ENCODE measurements at places on chromosomes 2 and 18. TPM values are rescaled to one million over a fixed set of nuclear protein-coding genes. Genes with fewer than 3 reads are reported as not detected.

GRCh38 chr2:198880986-198881385, 576.8 kb downstream of the SATB2 start:
- DNase-seq, result no peak

DNA sequence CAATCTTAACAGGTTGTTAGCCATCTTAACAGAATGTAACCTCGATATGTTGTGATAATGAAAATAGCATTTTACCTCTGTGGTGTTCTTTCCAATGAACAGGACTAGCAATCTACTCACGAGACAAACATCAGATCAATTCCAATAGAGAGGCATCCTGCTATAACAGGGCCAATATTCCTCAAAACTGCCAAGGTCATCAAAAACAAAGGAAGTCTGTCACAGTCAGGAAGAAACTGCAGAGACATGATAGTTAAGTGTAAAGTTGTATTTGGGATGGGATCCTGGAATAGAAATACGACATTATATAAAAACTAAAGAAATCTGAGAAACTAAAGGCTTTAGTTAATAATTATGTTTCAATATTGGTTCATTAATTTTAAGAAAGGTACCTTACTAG, 588.9 kb upstream of the NETO1 start:
- DNase-seq, result no peak

GRCh38 chr18:70015127-70015526, 67.5 kb upstream of the CD226 start:
- no peak for DNase-seq

The PHOSPHO2 gene
- 1.3 TPM for polyA plus RNA-seq

The MALT1 gene
- 17.4 TPM for polyA plus RNA-seq

The RNMT gene
- polyA plus RNA-seq, result 20.2 TPM

Measured in AG04450 (cell line).